ENCODE measurements at places on chromosomes 2 and 18. TPM values are rescaled to one million over a fixed set of nuclear protein-coding genes. Genes with fewer than 3 reads are reported as not detected.
A peak's percentile ranks its signal among the peaks of the same experiment; 100 is the strongest.

Gene TCF23
- not detected for total RNA-seq

DNA sequence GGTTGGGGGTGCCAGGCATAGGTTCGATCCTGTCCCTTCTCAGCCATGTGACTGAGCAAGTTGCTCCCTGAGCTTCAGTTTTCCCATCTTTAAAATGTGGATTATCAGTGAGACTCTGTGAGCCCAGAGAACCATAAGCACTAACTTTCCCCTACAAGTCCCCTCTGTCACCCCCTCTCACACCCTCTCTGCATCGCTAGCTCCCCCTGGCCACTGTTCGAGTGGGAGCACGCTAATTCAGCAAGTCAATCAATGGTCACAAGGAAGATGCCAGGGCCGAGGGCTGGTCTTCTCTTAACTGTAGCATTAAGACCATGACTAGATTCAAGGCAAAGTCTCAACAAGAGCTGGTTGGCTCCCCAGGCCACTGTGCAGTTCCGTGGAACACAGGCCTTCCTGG, 66.2 kb downstream of the BCL2L11 start:
- DNase-seq = no peak
- H3K4me1 ChIP-seq = peaks cover 8% of the 10 kb centered on the region
- H3K27me3 ChIP-seq = no peaks in the 10 kb centered on the region
- no peaks in the 10 kb centered on the region for H3K36me3 ChIP-seq
- no peak overlapping the region for H3K27ac ChIP-seq

GRCh38 chr2:73163483-73164367, 38.6 kb upstream of the NOTO start:
- H3K27me3 ChIP-seq = no peaks in the 10 kb centered on the region
- H3K4me1 ChIP-seq = no peaks in the 10 kb centered on the region
- H3K36me3 ChIP-seq = no peaks in the 10 kb centered on the region
- no peak overlapping the region for H3K27ac ChIP-seq
- H3K4me3 ChIP-seq = no peak overlapping the region

Gene CDH7
- not detected for total RNA-seq

Gene MBP
- total RNA-seq = 8.1 TPM

Gene SAG
- total RNA-seq = not detected

- peak overlapping the region; percentile 73 for H3K4me3 ChIP-seq
- H3K27ac ChIP-seq = peak overlapping the region; percentile 100
- H3K27me3 ChIP-seq = no peaks in the 10 kb centered on the region
- no peak for DNase-seq
- peaks cover 29% of the 10 kb centered on the region for H3K4me1 ChIP-seq
Observed at GRCh38 chr2:231708773-231709635, 679 bp downstream of the PTMA start.

Gene CCDC102B
- 3.3 TPM for total RNA-seq

Gene PRLH
- total RNA-seq = not detected

DNA sequence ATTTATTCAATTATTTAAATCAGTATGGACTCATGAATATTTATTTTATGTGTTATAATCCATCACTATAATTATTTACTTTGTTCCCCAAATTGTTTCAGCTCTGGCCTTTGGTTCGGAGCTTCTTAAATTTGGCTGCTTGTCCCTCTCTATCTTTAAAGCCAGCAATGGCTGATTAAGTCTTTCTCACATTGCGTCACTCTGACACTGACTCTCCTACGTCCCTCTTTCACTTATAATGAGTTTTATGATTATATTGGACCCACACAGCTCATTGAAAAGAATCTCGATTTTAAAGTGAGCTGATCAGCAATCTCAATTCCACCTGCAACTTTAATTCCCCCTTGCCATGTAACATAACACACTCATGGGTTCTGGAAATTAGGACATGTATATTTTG, 185.2 kb upstream of the SLC39A10 start:
- H3K36me3 ChIP-seq = no peaks in the 10 kb centered on the region
- H3K4me3 ChIP-seq = no peak overlapping the region
- H3K4me1 ChIP-seq = no peaks in the 10 kb centered on the region
- DNase-seq = no peak

Data from ascending aorta (tissue), 2 donors.